NCI-H1436 (cell line): ENCODE measurements at places on chromosomes 16 and 17.

DNA sequence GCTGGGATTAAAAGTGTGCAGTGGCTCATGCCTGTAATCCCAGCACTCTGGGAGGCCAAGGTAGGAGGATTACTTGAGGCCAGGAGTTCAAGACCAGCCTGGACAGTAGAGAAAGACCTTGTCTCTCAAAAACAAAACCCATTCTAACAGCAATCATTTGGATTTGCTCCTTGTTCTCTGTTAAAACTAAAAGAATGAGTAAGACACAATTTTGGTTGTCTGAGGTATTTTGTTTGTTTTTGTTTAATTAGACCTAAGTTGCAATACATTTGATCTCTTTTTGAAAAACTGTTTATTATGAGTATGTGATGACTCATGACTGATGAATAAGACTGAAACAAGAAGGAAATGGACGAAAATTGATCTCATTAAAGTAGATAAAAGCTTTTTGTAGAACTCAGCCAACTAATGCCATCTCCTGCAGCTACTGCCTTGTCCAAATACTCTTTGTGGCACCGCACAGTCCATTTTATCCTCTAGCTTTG is 29.0 kb downstream of the GLG1 start:
- no peak for DNase-seq

DNA sequence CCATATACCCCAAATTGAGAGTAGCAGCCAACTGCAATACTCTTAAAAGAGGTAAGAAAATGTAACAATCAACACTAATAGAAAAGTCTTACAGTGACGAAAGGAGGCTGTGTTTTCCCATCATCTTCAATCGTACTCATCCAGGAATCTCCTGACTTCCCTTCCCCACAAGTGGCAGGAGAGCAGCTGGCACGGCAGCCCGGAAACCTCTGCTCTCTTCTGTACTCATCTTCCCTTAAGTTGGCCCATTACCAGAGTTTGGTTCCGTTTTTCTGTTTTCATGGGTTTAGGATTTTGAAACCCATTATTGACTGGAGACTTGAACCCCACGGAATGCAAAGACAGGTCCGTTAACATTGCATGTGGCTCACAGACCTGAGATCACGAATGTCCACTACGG is 11.7 kb upstream of the CD300H start:
- no peak for DNase-seq

DNA sequence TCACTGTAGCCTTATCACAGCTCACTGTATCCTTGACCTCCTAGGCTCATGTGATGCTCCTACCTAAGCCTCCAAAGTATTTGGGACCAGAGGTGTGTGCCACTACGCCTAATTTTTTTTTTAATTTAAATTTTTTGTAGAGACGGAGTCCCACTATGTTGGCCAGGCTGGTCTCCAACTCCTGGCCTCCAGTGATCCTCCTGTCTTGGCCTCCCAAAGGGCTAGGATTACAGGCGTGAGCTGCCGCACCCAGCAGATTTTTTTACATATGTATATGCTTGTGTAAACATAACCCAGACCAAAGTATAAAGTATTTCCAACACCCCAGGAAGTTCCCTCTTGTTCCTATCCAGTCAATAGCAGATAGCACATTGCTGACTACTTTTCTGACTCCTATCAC is 1.7 kb upstream of the PGP start:
- no peak for DNase-seq

- no peak for DNase-seq
Observed at GRCh38 chr17:16943541-16944333, 28.2 kb downstream of the TNFRSF13B start.

- no peak for DNase-seq
Observed at GRCh38 chr16:86899151-86899550, 320.8 kb downstream of the FOXL1 start.

DNA sequence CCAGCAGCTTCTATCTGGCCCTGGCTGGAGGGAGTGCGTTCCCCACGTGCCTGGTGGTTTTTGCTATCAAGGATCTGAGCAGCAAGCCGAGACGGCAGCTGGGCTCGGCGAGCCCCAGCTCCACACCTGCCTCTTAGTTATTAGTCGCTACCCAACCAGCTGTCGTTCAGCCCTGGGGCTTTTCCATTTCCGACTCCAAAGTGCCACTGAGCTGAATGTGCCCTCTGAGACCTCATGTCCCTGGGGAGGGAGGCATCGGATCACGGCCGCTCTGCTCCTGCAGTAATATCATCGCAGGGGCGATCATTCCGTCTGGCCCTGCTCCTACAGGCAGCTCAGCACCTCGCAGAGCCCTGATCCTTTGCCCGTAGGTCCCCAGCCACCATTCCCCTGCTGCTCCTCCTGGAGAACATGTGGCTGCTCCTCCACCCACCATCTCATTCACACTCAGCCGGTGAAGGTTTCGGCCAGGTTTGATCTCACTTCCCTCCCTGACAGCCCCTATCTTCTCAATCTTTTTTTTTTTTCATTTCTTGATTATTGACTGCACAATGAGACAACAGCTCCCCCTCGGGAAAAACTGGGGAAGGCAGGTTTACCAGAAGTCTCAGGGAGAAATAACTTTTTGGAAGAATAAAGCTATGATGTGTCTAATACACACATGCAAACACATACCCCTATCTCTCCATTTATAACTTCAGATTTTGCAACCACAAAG is 86.7 kb downstream of the ZFHX3 start:
- DNase-seq: peak; percentile 94

DNA sequence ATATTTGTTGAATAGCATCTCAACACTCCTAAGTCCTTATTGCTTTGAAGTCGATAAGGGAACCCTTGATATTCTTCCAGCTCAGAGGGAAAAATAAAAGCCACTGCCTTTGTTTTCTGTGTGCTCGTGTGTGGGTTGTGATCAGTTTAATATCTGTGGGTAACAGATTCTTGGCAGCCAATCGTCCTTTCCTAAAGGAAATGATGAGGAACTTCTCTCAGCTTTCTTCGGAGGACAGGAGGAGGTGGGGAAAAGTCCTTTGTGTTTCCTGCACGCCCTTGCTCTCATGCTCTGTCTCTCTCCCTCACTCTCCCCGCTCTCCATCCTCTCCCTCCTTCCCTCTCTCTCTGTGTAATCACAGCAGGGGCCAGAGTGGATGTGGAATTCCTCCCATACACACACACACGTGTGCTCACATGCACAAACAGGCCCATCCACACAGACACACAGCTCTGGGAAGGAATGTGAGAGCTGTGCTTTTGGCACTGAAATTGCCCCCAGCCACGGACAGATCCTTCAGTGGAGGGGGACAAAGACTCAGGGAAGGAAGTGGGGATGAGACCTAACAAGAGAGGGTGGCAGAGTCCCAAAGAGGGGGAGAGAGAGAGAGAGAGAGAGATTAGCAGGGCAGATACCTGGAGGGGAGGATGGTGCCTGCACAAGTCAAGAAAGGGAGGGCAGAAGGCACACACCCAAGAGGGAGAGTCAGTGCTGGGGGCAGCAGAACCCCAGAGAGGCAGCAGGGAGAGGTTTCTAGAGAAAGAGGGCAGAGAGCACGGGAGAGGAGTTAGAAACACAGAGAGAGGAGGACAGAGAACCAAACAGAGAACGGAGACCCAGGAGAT is 83.5 kb upstream of the PLCG2 start:
- no peak for DNase-seq

DNA sequence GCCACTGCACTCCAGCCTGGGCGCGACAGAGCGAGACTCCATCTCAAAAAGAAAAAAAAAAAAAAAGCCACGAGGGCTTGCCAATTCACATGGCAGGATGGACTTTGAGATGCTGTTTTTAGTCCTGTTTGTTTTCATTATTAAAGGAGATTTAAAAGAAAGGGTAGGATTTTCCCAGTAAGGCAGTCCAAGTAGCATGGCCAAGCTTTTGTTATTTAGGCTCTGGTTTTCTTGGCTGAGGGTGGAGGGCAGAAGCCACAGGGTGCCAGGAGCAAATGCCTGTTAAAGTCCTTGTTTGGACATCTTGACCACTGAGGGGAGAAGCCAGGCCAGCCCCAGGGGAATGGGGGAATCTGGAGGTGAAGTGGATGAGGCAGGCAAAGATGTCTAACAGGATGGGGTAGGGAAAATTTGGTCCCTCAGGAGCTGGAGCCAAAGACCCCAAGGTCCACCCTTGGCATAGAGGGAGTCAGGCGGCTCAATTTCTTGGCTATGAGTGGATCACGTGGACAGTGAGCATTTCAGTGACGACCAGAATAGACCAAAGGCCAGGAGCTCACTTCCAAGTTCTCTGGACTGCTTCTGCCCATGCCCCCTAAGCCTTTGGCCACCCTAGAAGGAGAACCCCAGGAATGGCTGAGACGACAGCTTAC is 20.8 kb upstream of the PLLP start:
- DNase-seq: no peak

GRCh38 chr17:78573955-78574354 is 3.2 kb downstream of the DNAH17 start:
- DNase-seq: peak; percentile 47

- DNase-seq: no peak
Observed at GRCh38 chr17:2412561-2413021, 11.7 kb upstream of the MNT start.

DNA sequence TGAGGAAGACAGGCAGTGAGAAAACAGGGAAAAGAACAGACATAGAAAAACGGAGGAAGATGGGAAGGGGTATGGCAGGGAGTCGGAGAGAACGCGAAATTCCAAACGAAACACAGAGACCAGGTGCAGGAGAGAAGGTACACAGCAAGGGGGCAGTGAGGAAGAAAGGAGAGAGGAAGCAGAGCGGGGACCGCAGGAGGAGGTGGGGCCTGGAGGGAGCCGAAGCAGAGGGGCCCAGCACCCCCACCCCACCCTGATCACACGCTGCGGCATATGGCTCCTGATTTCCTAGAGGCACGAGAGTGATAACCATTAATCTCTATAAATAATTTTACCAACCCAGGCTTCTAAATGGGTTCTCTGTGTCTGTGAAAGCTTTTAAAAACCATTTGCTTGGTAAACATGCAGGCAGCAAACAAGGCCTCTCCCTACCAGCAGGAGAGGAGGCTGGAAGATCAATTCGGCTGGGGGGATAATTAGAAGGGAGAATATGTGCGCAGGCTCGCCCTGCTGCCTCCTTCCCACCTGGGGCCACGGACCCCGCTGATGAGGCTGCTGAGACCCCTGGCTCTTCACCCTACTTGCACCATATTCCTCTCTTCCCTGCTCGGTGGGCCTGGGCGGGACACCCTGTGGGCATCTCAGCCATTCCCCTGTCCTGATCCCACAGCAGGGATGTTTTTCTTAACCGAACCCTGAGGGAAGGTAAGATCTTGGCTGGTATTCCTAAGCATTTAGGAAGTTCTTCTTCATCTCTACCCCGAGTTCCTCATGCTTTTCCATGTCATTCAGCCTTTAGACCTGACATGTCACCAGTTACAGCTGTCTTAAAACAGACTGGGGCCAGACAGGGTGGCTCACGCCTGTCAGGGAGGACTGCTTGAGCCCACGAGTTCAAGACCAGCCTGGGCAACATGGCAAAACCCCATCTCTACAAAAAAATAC is 86.7 kb downstream of the TMEM132E start:
- DNase-seq: no peak

- no peak for DNase-seq
Observed at GRCh38 chr17:28029044-28029443, 13.4 kb upstream of the NLK start.

DNA sequence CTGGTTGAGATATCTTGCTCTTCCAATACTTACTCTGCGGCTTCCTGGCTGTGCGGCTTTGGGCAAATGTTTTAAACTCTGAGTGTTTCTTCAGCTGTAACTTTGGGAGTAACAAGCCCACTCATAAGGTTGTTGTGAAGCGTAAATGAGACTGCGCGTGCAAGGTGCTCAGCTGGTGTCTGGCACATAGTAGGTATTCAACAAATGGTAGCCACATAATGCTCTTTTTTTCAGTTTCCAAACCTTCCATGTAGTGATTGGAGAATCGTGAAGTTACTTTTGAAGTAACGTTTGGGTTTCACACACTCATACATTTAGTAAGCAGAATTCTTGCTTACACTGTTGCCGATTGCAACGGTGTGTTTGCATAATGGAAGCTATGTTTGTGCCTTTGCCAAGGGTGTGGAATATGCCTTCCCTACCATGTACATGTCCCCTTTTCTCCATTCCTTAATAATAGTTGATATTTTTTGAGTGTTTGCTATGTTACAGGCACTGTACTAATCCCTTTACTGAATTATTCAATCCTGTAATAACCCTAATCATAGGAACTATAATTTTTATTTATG is 829 bp downstream of the DHRS7B start:
- no peak for DNase-seq

DNA sequence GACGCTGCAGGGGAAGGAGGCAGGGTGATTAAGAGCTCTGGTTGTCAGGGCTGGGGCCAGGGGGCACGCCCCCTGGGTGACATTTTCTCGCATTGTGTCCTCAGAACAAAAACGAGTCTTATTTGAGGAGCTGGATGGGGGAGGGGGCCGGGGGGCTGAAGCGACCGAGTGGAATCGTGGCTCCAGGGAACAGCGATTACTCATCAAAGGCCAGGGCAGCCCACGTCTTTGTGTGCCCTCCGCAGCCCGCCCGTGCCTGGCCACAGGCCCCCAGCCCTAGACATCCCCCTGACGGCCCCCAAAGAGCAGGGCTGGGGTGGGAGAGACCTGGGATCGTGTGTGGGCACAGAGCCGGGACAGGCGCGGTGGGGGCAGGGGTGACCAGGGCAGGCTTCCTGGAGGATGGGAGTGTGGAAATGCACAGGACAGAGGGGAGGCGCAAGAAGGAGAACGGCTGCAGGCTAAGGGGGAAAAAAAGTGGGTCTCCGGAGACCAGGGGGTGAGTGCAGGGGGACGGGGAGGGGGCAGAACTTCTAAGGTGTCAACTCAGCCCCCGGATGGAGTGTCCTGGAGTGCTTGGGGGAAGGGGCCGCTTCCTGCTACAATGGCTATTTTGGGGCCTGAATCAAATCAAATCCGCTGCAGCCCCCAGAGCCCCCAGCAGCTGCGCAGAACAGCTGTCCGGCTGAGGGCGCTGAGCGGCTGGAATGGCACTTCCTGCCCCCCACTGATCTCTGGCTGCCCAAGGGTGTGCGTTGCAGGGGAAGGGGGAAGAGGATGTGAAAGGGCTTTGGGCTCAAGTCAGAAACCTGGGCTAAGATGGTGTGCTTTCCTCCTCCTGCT is 24.0 kb upstream of the PHB1 start:
- no peak for DNase-seq

- DNase-seq: no peak
Observed at GRCh38 chr17:34254651-34255380, at the start of gene CCL2. Gene CCL2 (plus strand): TSS chr17:34255285. CDS start chr17:34255350, 65 bp downstream.

GRCh38 chr16:19837984-19838707 is 46.5 kb downstream of the GPRC5B start:
- no peak for DNase-seq

GRCh38 chr17:33493566-33493965 is 200.5 kb upstream of the ASIC2 start:
- no peak for DNase-seq

DNA sequence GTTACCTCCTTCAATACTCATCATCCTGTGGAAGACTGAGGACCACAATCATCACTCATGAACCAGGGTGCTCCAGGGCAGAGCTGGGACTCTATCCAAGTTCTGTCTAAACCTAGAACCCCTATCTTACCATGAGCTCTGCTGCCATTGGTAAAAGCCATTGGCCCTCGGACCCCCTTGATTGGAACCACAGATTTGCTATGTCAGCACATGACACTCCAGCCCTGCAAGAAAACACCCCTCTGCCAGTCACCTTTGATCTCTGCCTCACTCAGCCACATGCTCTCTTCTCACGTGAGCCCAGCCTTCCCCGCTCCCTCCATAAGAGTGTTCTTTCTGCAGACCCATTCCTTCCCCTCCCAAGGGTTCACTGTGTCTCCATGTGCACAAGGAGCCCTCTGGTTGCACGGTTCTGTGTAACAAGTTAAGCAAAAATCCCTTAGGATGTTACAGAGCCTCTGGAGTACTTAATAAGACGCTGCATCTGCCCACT is 468.8 kb upstream of the DYNLRB2 start:
- DNase-seq: no peak

- DNase-seq: no peak
Observed at GRCh38 chr17:44071772-44072171, 1.2 kb downstream of the G6PC3 start.

- DNase-seq: no peak
Observed at GRCh38 chr17:77716289-77716926, 242.1 kb upstream of the TNRC6C start.
